Fibroblast of villous mesenchyme (primary cell): ENCODE measurements at places on chromosomes 3 and 15. TPM values are rescaled to one million over a fixed set of nuclear protein-coding genes. Genes with fewer than 3 reads are reported as not detected.

RNF7 gene
- 43.5 and 57.0 TPM in 2 replicates for total RNA-seq

GRCh38 chr3:52039846-52040245, 16.5 kb downstream of the DUSP7 start:
- DNase-seq = no peak

GRCh38 chr3:8864402-8865350, 95.3 kb upstream of the OXTR start:
- peak; percentile 28 for DNase-seq

CCNDBP1 gene
- 57.7 and 67.8 TPM in 2 replicates for total RNA-seq
